ENCODE measurements at places on chromosomes 16 and 17.

DNA sequence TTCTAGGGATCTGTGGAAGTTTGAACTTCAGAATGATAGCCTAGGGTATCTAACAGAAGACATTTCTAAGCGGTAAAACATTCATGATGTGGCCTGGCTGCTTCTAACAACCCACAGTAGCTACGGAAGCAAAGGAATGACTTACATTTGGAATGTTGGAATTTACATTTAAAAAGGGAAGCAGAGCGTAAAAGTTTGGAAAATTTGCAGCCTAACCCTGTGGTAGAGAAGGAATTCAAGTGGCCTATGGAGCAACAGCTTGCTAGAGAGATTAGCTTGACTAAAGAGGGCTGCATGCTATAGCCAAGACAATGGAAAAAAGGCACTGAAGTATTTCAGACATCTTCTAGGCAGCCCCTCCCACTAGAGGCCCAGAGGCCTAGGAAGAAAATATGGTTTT is 50.1 kb downstream of the HNF1B start:
- no peak for DNase-seq

DNA sequence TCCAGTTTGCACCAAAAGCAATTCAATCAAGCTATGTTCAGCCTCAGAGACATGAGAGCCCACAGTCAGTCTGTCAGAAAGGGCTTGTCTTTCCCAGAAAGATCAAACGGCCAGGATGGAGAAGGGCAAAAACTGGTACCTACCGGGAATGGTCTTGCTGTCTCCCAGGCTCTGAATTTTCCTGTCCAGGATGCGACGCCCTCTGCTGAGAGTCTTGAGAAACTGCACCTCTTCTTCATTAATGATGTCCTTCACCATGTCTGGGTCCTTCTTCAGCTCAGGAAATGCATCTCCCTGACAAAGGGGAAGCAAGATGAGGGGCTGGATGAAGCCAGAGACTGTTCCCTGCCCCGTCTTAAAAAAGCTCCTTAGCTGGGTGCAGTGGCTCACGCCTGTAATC is 15.8 kb upstream of the EXOSC6 start:
- DNase-seq = no peak

- no peak for DNase-seq
Observed at GRCh38 chr17:67436233-67436632, 59.2 kb downstream of the PITPNC1 start.

- peak; percentile 55 for DNase-seq
Observed at GRCh38 chr16:55257966-55258613, 65.9 kb upstream of the IRX6 start.

DNA sequence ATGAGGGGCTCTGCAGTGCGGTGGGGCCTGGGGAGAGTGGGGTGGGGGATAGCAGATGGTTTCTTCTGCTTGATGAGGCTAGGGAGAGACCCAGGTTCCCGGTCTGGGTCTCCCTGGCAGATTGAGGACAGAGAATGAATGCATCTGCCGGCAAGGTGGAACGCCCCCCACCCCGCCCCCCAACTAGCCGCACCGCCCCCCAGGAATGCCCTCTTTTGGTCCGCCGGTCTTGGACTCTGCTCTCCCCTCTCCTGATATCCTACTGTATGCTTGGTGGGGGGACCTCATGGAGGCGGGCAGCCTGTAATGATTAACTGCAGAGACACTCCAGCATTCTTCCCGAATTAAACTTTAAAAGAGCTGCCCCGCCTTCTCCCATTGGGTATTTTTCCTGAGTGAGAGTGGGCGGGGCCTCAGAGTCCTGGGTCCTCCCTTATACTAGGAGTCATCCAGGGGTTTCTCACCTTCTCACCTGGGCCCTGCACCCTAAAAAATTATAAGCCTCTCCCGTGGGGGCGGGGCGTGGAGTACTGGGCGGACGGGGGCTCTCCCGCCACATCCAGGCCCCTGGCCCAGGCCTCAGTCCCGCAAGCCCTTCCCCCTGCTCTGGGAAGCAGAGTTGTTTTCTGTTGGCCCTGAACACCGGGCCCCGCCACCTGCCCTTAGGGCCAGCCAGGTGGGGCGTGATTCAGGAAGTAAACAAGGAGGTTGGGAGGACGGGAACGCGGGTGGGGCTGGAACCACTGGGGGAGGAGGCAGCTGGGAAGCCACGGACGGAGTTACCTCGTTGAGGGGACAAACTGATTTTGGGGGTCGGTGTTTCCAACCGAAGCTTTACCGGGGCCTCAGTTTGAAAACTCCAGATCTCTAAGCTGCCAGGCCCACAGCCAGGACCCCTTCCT is 1.5 kb downstream of the GRB7 start:
- no peak for DNase-seq

DNA sequence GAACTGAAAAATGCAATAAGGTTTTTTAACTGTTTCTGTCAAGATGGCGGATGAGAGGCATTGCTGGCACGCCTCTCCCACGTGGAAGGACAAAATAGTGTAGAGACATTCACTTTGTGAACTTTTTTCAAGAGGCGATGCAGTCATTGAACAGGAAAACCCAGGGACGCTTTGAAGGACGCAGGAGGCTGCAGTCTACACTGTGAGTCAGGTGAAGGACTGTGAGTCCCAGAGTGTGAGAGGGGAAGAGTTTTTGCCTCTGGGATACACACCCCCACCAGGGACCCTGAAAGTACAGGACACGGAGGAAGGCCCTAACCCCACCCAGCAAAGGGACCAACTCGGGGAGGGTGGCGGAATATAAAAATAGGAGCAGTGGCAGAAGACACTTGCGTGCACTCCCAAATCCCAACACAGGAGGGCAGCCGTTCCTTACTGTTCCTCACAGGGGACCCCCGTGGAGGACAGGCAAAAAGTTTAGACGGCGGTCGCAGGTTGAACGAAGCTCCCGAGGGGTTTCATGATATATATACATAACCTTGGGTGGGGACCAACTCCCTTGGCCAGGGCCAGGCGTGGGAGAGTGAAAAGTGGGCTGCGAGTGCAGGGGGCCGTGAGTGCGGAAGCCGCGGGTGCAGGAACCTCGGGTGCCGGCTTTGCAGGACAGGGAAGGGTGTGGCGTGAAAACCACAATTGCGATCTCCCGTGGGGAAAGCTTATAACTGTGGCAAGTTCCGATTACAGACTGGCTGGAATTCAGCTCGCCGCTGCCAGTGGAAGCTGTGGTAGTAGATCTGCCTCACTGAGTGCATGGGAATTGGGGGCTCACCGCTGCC is 82.0 kb upstream of the ALOX12 start:
- DNase-seq = peak; percentile 76

DNA sequence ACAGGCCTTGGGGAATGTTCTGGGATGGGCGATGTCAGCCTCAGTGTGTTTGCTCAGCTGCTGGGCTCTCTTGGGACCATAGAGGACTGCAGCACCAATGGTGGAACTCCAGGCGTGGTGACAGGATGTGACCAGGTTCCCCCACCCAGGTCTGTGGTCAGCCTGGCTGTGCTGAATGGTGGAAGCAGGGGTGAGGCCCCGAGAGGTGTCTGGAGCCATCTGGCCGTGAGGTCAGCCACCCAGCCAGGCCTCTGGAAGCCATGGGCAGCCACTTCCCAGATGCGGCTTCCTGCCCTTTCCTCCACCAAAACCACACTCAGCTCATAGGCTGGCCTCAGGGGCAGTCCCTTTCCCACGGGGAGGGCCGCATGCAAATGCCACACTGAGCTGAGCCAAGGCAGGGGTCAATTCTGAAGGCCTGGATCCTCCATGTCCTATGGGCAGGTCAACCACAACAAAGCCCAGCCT is 7.8 kb upstream of the MAPK7 start:
- no peak for DNase-seq

GRCh38 chr16:52532384-52532783 is 14.6 kb downstream of the TOX3 start:
- DNase-seq = no peak

- no peak for DNase-seq
Observed at GRCh38 chr16:62870554-62870953, 834.3 kb upstream of the CDH8 start.

- no peak for DNase-seq
Observed at GRCh38 chr17:62601471-62601870, 26.0 kb upstream of the MRC2 start.

- DNase-seq = no peak
Observed at GRCh38 chr16:86107215-86107825, 208.4 kb downstream of the IRF8 start.

DNA sequence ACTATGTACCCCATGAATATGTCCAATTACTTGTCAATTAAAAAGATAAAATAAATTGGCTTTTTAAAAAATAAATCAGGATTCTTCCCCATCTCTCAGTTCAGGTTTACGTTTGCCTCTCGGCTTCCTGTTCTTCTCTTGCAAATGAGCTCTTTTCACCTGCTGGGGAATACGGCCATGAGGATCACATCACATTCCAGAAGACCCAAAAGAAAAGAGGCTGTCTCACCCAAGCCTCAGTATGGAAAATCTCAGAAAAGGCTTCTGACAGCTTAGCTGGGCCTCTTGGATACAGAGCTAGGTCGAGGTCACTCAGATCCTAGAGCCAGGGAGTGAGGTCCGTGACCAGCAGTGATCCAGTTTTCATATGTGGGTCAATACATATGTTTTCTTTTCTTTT is 171.2 kb upstream of the SDK2 start:
- no peak for DNase-seq

GRCh38 chr17:3475812-3476610 is at the start of gene ASPA:
Gene ASPA (plus strand): TSS chr17:3475997. CDS start chr17:3476160, 163 bp downstream.
- no peak for DNase-seq

- no peak for DNase-seq
Observed at GRCh38 chr17:77098884-77099545, 41.8 kb upstream of the SEC14L1 start.

GRCh38 chr16:66289986-66290385 is 76.5 kb upstream of the CDH5 start:
- DNase-seq = no peak

- DNase-seq = peak; percentile 46
Observed at GRCh38 chr17:59361916-59362810, 30.7 kb downstream of the YPEL2 start.

DNA sequence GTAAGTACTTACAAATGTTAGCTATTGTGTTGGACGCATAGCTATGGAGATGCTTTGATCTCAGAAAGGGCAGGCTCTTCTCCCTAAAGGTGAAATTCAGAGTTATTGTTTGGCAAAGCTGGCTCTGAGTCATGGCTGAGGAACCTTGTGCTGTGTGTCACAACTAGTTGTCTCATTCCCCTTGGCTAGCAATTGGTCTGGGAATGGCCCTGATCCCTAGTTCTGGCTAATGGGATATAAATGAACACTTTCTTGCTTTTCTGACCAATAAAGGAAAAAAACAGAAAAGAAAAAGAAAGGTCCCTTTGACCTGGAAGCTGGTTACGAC is 210.6 kb downstream of the MAP2K4 start:
- DNase-seq = no peak

GRCh38 chr17:32289471-32290070 is 23.9 kb downstream of the RHBDL3 start:
- no peak for DNase-seq

DNA sequence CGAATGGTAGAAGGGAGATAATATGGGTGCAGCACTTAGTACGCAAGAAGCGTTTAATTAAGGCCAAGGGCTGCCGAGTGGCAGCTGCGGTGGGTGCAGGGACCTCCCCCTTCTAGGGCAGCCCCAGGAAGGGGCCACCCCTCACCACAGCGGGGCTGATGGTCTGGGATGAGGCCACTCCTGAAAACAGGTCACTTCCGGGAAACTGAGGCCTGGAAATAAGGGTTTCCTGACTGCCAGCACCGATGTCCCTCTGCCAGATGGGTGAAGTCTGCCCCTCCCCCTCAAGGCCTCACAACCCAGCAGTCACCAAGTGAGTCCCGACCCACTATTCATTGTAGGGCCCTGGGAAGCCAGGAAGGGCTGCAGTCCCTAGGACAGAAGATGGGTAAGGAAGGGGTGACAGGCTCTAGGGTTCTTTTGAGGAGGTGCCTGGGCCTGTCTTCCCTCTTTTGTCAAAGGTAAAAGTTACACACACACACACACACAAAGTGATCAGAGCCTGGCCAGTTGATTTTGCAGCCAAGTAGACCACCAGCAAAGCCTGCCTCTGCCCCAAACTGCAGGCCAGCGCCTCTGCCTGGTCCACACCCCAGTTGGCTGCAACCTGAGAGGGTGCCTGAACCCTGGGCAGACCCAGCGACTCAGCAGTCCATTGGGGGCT is 12.5 kb downstream of the SREBF1 start:
- peak; percentile 55 for DNase-seq

DNA sequence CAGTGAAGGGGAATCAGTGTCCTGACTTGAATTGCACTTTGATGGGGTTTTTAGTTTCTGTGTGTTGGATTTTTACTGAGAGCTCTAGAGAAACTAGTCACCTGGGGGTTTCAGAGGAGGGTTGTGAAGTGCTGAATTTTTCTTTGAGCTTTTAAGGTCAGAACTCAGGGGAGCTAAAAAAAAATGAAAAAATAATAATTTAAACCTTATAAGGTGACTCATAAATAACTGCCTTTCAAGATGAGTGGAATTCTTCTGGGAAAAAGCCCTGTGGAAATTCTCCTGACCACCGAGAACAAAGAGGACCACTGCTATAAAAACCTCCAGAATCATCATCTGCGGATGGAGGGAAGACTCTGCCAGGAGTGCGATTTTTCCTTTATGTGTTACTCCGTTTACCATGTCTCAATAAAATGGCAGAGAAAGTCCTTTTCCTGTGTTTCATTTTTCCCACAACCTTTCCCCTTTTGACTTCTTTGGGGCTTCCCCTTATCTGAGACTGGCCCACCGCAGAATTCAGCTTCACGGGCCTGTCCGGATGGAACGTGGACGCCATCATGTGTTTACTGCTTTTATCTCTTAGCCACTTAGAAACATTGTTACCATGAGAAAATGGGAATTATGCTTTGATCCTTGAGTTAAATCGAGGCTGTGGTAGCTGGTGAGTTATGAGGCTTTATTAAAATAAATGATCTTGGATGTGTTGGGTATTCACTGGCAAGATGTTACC is 39.7 kb downstream of the RPTOR start:
- DNase-seq = no peak

DNA sequence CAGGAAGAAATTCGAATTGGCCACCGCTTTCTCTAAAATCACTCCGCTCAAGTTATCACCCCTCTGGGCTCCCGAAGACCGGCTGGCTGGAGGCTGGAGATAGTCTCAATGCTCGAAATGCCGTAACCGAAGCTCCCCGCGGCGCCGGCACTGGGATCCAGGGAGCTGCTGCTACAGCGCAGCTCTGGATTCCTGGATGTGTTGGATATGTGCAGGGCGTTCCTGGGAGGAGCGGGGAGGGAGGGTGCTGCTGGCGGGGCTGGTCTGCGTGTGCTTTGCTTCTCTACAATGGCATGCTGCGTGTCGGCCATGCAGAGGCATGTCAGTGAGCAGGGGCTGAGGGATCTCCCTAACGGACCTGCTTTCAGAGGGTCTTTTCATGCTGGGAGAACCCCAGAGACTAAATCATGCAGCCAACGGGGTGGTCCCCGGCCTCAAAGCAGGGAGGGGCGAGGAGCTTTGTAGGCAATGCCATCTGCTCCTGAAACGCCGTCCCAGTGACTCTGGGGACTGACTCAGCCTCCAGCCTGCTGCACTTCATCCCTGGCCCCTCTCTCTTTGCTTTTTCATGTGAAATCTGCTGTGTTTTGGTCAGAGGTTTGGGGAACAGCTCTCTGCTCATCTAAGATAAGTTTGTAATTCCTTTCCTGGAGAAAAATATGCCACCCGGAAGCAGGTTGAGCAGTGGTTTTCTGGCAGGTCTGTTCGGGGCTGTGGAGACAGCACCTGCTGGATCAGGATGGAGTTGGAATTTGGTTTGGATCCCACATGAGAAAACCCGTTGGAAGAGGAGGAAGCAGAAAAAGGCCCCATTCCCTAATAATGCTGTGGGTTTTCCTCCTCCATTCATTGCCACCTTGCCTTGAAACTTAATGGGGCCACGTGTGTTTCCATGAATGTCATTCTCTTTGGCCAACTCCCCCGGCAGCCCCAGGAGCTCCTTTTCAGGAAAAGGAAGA is 311.4 kb downstream of the SEC14L1 start:
- DNase-seq = no peak
